Tongue (tissue), 3 donors: ENCODE measurements at places on chromosomes 3 and 15. TPM values are rescaled to one million over a fixed set of nuclear protein-coding genes. Genes with fewer than 3 reads are reported as not detected.

The ZPLD1 gene
- total RNA-seq: not detected

The ZNF860 gene
- 1.9 TPM for total RNA-seq

The ARRDC4 gene
- total RNA-seq: 24.4 TPM

The CCR3 gene
- total RNA-seq: 0.51 TPM

The NLGN1 gene
- 12.6 TPM for total RNA-seq

The CLDN16 gene
- total RNA-seq: not detected

The ATR gene
- total RNA-seq: 28.8 TPM

The FAM219B gene
- total RNA-seq: 76.3 TPM

The HES1 gene
- total RNA-seq: 61.9 TPM

The LMAN1L gene
- not detected for total RNA-seq

The TMC3 gene
- not detected for total RNA-seq

The ROPN1 gene
- total RNA-seq: not detected

The TMEM40 gene
- total RNA-seq: 7.6 TPM

The GOLGA8R gene
- total RNA-seq: 8.5 TPM

The PRR20G gene
- not detected for total RNA-seq

The B3GALNT1 gene
- total RNA-seq: 27.5 TPM

- DNase-seq: no peak
Measured at GRCh38 chr15:42498212-42499068, 3.0 kb downstream of the SNAP23 start.

- DNase-seq: no peak
Measured at GRCh38 chr3:27993051-27993450, 248.4 kb upstream of the CMC1 start.

GRCh38 chr3:2976796-2977195 lies 133.4 kb downstream of the IL5RA start:
- DNase-seq: no peak

- DNase-seq: no peak
Measured at GRCh38 chr3:121111914-121112612, 204.1 kb downstream of the STXBP5L start.

DNA sequence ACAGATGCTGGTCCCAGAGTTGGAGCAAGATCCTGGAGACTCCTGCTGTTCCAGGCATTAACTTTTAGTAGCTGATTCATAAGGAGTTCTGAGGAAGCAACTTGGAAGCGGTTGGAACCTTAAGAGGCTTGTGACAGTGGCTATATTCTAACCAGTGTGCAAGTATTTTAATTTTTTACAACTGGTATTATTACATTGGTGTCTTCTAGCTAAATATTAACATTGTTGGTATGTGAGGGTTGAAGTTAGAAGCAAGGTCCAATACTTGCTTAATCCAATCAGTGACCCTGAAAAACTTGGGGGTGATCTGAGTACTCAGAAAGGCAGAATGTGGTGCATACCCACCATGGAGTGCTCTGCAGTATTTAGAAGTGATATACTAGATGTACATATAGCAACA lies 1.5 kb upstream of the OR4F15 start:
- no peak for DNase-seq

- DNase-seq: no peak
Measured at GRCh38 chr3:41974223-41974622, 12.3 kb upstream of the ULK4 start.

DNA sequence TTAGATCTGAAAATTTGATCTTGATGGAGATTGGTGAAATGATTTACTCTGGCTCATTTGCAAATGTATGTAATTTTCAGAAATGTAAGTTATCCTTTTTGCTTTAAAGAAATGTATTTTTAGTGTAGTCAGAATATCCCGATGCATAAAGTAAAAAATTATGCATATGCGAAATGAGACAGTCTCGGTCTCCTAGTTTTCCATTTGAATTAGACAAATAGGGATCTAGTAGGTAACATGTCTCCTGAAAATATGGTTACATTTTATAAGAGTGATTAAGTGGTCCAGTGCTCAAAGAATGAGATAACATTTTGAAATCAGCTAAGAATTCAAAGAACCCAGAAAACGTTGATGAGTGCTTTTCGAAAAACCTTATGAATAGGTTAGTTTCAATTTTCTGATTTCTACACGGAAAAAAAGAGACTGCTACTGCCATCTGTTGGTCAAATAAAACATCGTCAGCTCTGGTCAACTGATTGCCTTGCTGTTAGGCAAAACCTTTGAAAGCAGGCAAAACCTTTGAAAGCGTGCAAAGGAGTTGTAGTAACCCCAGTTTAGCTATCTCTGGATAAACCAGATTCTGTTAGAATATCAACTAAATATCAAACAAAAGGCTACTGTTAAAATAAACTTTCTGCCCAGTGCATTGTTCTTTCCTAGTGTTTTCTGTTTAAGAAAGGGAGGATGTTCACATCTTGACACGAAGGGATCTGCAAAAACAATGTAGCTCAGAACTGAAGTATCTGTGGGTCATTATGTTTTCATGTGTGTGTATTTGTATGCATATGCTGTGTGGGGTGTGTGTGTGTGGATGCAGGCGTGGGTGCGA lies 59.3 kb upstream of the CHMP2B start:
- peak; percentile 76 for DNase-seq

DNA sequence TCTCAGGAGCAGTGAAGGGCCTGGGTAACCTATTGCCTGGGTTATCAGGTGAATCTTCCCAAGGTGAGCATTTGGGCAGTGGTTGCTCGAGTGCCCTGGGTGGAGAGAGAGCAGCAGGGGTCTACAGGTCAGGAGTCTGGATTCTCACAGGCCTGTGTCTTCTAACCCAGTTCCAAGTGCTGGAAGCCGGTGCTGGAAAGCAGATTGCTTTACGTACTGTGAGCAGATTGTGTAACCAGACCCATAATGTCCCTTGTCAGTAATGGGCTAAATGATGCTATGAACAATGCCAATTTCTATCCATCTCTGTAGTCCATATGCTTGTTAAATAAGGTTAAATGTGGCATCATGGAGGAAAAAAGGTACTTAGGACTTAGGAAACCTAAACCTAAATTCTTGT lies 106.5 kb downstream of the TPRG1 start:
- no peak for DNase-seq

- no peak for DNase-seq
Measured at GRCh38 chr3:170137986-170138385, 43.5 kb downstream of the PHC3 start.

DNA sequence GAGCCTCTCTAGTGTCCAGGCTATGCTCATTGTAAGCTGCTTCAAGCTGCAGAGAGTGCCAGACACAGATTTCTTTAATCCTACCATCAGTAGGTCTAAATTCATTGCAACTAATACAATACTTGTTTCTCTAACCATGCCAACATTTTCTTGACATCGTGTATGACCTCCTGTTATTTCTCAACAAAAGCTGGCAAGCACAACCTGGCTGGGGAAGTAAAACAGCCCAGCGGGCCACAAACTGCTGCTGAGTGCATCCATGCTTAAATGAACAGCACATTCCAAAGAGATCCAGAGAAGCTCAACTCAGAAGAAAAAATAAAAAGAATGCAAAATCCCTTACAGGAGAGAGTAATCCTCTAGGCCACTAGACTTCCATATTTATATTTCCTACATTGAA lies 36.5 kb downstream of the GMNC start:
- DNase-seq: no peak

DNA sequence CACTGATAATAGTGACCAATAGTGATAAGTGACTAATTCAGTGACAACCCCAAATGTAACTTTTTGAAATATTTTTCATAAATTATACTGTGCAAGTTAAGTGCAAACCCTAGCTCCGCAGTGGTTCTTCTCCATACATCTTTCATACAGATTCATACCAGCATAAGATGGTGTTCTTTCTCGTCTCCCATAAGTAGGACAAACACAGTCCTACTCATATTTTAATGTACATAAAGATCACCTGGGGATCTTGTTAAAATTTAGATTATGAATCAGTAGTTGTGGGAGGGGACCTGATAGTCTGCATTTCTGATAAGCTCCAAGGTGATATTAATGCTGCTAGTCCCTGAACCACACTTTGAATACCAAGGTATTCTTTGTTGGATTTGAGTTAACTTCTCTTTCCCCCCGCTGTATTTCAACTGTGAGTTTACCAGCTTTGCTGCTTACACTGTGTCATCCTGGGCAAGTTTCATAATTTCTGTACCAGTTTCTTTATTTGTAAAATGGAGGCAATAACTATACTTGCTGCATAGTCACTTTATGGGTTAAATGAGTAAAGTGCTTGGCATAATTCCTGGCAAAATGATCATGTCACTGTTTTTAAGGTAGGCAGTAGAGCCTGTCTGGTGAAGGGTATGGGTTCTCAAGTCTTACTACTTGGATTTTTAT lies 34.7 kb upstream of the C3orf38 start:
- no peak for DNase-seq

DNA sequence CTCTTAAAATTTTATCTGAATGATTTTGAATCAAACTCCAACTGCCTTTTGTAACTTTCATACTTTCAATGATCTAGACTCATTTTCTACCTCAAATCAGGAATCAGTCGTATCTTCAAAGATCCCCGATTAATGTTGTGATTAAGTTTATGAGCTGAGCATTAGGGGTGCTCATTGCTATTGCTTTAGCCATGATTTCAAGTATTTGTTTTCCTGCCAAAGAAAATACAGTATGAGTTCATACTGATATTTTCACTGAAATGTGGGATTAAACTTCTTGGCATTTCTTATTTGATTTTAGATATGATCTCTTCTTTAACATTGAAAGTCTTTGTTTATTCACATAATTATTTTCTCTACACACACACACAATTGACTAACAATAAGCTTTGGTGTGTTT lies 785.6 kb downstream of the NTRK3 start:
- DNase-seq: no peak

- DNase-seq: no peak
Measured at GRCh38 chr3:72015463-72015862, 230.5 kb upstream of the PROK2 start.

- DNase-seq: no peak
Measured at GRCh38 chr3:72538070-72538745, 310.0 kb downstream of the SHQ1 start.

- no peak for DNase-seq
Measured at GRCh38 chr3:27228805-27229204, 140.4 kb downstream of the NEK10 start.

DNA sequence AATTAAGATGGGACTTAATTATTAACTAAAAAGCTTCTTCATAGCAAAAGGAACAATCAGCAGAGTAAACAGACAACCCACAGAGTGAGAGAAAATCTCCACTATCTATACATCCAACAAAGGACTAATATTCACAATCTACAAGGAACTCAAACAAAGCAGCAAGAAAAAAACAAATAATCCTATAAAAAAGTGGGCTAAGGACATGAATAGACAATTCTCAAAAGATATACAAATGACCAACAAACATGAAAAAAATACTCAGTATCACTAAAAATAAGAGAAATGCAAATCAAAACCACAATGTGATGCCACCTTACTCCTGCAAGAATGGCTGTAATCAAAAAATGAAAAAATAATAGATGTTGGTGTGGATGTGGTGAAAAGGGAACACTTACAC lies 103.3 kb downstream of the TBL1XR1 start:
- DNase-seq: no peak

- DNase-seq: no peak
Measured at GRCh38 chr15:66873856-66874255, 171.8 kb downstream of the SMAD6 start.

- no peak for DNase-seq
Measured at GRCh38 chr3:32307591-32307990, 69.1 kb downstream of the CMTM8 start.

DNA sequence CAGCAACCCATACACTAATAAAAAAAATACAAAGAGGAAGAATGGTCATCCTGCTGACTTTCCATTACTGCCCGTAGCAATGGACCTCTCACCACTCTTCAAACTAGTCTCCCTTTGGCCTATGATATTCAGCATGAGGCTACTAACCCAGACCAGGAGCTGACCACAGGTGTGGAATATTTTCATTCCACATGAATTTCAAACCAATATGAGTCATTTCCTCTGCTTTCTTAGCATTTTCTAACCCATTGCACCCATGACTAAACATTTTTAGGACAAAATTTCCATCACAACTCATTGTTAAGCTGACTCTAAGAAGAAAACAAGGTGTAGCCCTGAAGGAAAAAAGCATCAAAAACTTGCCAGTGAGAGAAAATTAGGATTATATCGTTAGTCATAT lies 34.0 kb upstream of the ZPLD1 start:
- no peak for DNase-seq

DNA sequence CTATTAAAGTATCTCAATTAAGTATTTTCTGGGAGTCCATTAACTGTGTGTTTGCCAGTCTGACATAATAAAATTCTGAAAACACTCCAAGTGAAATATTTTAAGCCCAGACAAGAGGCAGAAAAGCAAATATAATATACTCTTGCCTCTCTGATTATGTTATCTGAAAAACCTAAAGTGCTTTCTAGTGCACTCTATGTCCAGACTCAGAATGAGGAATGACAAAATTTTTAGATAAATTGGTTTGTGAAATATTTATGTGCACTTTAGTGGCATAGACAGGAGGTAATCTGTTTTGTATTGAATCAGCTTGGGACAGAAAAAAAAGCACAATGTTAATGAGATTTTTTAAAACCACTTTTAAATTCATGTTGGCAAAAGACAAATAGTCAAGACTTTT lies 508.2 kb upstream of the SUCLG2 start:
- DNase-seq: no peak

- DNase-seq: no peak
Measured at GRCh38 chr3:144437989-144438388, 466.4 kb downstream of the DIPK2A start.

DNA sequence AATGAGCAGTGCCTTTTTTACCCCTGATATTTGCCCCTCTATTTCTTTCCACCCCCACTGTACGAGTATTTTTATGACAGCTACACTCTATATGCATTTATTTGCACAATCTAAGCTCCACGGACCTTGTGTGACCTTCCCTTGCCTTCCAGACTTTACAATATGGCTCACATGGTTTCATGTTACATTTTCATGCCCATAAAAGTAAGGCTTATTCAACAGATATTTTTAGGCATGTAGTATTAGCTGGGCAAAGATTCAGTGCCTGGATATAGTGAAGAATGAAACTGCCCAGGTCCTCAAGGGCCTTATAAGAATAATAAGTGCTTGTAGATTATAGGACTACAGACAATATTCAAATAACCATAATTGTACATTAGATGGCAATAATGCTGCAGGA lies 481.9 kb upstream of the CNTN4 start:
- no peak for DNase-seq

- no peak for DNase-seq
Measured at GRCh38 chr3:178474526-178474925, 61.7 kb upstream of the KCNMB2 start.

DNA sequence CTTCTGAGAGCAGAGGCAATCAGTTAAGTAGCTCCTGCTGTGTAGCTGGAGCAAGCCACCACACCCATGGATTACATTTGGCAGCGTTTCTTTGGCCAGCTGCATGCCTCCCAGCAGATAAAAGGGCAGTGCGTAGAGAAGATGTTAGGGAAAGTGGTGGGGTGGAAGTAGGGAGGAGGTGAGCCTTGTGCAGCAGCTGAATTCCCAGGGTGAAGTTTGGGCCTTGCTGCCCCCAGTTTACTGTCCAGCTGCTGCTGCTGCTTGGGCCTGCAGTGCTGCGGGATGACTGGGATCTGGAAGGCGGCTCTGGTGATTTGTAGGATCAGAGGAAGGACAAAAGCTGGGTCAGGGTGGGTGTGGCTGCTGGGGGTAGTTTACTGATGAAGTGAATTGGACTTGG lies 318.7 kb upstream of the C2CD4B start:
- DNase-seq: peak; percentile 91
